Mesenchymal stem cell (in vitro differentiated cells and primary cell): ENCODE measurements at places on chromosomes 2 and 18.

GRCh38 chr2:127535918-127536317, 435 bp downstream of the MYO7B start:
- DNase-seq: no peak

DNA sequence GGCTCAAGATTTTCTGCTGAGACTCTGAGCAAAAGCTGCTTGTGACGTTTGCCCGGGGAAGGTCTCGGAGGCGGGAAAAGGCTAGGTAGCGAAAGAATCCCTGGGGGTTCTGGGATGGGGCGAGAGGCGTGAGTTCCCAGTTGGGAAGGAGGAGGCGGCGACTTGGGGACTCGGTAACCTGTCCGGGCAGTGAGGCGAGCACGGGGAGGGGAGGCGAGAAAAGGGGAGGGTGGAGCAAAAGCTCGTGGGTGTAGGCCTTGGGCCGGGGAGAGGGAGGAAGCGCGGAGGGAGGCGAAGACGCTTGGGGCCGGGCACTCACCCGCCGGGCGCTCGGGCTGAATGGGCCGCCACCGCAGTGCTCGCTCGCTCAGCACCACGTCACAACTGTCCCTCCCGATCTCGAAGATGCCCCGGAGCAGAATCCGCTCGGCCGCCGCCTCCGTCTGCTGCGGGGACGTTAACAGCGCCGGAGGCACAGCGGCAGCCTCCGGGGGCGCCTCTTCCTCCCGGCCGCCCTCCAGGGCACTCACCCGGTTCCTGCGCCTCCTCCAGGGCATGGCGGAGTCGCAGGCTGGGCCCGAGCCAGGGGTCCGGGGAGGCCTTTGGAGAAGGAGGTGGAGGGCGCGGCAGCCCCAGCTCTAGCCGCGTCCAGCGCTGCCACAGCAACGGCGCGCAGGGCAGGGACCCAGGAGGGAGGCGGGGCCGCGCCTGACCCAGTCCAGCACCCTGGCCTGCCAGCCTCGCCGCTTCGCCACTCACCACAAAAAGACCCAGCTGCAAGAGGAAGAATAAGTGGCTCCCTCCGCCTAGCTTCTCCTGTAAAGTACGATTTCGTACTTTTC, at the start of gene CERKL:
Gene CERKL, minus strand, starts transcription at position 656 of the 842 bp plus-strand sequence. Its CDS starts 99 bp downstream, at position 557.
- DNase-seq: peak; percentile 23

DNA sequence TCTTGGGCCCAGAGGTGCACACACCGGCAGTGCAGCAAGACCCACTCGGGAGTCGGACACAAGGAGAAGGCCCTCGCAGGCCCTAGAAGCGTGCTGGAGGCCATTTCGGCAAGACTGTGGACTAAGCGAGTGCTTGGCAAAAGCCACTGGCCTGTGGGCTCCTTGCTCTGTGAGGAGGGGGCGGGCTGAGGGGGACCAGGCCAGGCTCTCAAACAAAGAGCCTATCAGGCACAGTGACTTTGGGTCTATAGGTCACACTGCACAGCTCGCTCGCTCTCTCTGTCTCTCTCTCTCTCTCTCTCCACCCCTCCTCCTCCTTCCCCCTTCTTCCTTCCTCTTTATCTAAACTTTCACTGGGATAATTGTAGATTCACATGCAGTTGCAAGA, 23.6 kb upstream of the ZCCHC2 start:
- no peak for DNase-seq

- no peak for DNase-seq
Observed at GRCh38 chr2:186327251-186327868, 158.7 kb upstream of the ZC3H15 start.

GRCh38 chr2:129777762-129778583, 201.5 kb upstream of the RAB6C start:
- DNase-seq: no peak
